Osteoblast (primary cell): ENCODE measurements at places on chromosomes 13 and 19. TPM values are rescaled to one million over a fixed set of nuclear protein-coding genes. Genes with fewer than 3 reads are reported as not detected.

GPR4 gene
- not detected in 2 replicates for total RNA-seq

DNA sequence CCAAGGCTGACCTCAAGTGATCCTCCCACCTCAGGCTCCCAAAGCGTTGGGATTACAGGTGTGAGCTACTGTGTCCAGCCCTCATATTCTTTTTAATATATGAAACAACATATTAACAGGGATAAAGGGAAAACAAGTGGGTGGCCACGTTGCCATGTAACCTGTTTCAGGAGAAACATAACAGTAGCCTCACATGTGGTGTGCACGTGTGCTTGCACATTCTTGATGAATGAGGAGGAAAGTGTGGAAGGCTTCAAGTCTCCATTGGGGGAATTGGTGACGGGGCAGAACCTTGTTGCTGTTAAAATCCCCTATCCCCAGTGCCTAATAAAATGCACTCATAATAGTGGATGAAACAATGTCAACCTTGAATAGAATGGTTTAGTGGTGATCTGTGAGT lies 202.3 kb downstream of the MTUS2 start:
- DNase-seq = no peak
- no peaks in the 10 kb centered on the region for H3K27me3 ChIP-seq
- H3K4me3 ChIP-seq = no peak overlapping the region
- no peaks in the 10 kb centered on the region for H3K36me3 ChIP-seq
- H3K4me1 ChIP-seq = no peaks in the 10 kb centered on the region

GRCh38 chr19:29770648-29771047 lies 41.1 kb upstream of the CCNE1 start:
- no peak overlapping the region for H3K4me3 ChIP-seq
- DNase-seq = no peak
- H3K4me1 ChIP-seq = no peaks in the 10 kb centered on the region
- H3K36me3 ChIP-seq = no peaks in the 10 kb centered on the region

DNA sequence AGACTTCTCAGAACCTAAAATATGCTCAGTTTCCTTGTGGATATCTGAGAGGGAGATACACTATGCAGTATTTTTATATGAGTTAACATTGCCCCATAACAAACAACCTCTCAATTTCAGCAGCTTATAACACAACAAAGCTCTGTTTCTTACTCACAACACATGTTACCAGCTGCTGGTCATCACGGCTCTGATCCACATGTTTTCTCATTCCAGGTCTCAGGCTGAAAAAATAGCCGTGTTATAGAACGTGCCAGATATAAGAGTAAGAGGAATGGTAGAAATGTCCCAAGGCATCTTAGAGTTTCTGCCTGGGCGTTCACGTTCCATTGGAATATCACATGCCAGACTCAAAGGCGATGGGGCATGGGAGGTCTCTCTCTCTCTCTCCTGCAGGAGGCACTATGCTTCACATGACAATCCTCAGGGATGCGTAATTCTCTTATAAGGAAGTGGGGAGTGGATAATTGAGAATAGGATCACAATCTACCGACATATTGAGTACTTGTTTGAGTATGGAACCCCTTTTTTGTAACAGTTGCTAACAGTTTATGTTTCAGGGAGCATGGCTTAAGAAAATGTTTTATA lies 246.6 kb downstream of the NHLRC3 start:
- peaks cover 9% of the 10 kb centered on the region for H3K27me3 ChIP-seq
- H3K4me3 ChIP-seq = no peak overlapping the region
- no peak for DNase-seq
- no peaks in the 10 kb centered on the region for H3K4me1 ChIP-seq
- no peaks in the 10 kb centered on the region for H3K36me3 ChIP-seq

DNA sequence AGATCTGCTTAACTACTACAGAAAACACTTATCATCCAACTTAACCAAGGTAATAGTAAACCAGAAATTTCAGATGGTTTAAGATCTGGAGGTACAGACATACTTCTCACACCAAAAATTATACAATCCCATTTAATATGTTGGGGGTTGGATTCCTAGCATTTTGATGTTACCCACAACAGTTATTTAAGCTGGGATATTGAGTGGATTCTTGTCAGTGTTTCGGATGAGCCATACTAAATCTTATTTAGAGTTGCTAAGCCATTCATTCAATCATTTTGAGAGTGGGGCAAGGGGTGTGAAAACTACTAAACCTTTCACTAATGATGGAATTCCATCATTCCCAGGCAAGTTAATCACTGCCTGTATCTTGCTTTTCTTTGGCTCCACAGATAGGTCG lies 40.6 kb downstream of the KATNAL1 start:
- H3K27ac ChIP-seq = no peak overlapping the region
- H3K27me3 ChIP-seq = no peaks in the 10 kb centered on the region
- H3K36me3 ChIP-seq = no peaks in the 10 kb centered on the region

DNA sequence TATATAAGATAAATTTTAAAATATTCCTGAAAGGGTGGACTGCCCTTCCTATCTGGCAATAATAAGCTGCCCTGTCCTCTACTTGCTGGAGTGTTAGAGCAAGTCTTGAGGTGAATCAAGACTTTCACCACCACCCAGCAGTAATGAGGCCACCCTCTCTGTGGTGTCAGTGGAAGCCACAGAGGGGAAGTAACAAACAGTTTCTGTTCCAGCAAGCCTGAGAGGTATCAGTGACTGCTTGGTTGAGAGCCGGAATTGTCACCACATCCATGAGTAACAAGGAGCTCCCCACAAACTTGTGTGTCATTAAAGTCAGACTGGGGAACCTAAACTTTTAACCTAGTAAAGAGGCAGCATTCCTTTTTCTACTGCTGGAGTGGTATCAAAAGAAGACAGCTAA lies 532.7 kb upstream of the SPRY2 start:
- no peaks in the 10 kb centered on the region for H3K4me1 ChIP-seq
- H3K27ac ChIP-seq = no peak overlapping the region
- DNase-seq = no peak
- no peak overlapping the region for H3K4me3 ChIP-seq
- H3K36me3 ChIP-seq = no peaks in the 10 kb centered on the region

DNA sequence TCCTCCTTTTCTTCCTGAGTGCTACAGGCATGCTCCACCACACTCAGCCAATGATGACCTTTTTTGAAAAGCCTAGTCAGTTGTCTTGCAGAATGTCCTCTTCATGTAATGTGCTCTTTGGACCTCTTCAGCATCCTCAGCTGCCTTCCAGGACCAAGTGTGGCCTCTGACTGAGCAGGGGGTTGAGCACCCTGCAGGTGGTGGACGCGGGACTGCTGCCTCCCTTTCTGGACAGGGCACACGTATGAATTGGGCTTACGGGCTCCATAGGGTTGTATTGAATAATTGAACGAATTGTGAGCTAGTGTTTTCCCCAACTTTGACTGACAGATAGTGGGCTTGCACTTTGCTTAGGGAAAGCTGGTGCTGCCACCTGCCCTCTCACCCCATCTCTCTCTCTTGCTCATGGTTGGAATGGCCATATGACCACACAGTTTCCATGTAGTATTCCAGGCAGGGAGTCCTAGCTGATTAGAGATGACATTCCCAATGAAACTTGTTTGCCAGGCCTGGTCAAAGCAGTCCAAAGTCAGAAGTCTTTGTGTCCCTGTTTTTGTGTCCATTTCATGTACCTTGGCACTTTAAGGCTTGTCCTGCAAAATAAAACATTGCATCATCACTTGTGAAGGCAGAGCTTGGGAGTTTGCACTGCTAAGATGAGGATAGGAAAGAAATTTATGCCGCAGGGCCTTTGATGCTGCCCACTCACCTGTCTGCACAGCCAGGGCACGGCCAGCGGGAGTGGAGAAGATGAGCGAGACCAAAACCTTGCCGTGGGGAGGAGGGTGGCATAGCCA lies 76.3 kb upstream of the NPAS1 start:
- no peak for DNase-seq
- H3K36me3 ChIP-seq = peaks cover 10% of the 10 kb centered on the region
- peak overlapping the region; percentile 96 for H3K27ac ChIP-seq
- H3K4me3 ChIP-seq = no peak overlapping the region
- no peaks in the 10 kb centered on the region for H3K27me3 ChIP-seq

DNA sequence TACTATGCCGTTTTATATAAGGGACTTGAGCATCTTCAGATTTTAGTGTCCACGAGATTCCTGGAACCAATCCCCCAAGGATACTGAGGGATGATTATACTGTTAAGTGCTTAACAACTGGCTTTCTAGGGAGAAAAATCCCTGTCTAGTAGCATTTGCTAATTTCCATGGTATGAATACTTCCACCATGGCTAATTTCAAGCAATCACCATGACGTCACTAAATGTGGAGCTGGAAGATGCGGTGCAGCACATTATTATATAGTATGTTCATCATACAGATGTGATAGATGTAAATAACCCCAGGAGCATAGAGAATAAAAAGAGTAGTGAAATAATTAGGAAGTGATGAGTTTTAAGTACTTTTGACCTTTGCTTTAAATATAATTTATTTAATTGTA lies 72.7 kb downstream of the SIAH3 start:
- H3K27me3 ChIP-seq = peaks cover 28% of the 10 kb centered on the region
- no peaks in the 10 kb centered on the region for H3K36me3 ChIP-seq
- no peak overlapping the region for H3K27ac ChIP-seq
- peaks cover under 1% of the 10 kb centered on the region for H3K4me1 ChIP-seq
- no peak overlapping the region for H3K4me3 ChIP-seq

SIGLEC5 gene
- total RNA-seq = under 0.01 TPM in 1 of 2 replicates, not detected in the other

IGFL4 gene
- total RNA-seq = not detected in 2 replicates

DNA sequence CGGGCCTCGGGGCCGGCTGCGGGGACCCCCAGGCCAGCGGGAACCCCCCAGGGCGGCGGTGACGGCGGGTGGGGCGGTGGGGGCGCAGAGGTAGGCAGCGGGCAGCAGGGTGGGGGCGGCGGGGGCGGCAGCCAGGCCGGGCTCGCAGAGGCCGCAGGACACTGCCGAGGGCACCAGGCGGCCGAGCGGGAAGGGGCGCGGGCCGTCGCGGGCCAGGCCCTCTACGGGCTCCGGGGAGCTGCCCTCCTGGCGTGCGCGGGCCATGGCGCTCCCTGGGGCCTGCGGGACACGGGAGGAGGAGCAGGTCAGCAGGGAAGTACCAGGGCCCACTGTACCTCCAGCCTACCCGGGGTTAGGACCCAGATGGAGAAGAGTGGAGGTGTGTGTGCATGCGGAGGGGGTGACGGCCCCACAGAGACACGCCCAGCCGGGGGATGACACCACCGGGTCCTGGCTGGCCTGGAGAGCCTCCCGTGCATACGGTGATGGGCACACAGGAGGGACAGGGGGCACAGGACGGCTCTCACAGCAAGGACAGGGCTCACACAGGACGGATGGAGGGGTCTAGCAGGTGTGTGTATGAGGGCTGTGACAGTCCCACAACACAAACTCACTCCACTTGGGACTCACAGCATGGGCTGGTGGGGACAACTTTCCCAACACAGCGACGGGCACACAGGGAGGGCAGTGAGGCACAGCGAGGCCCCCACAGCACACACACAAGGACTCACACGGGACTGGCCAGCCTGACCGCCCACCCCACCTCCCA lies 2.6 kb downstream of the BBC3 start:
- DNase-seq = peak; percentile 86
- H3K36me3 ChIP-seq = peaks cover 6% of the 10 kb centered on the region
- H3K27ac ChIP-seq = peak overlapping the region; percentile 80
- H3K4me1 ChIP-seq = peaks cover 54% of the 10 kb centered on the region
- no peaks in the 10 kb centered on the region for H3K27me3 ChIP-seq

TPM4 gene
- 1,233 and 1,325 TPM in 2 replicates for total RNA-seq

CELF5 gene
- not detected in 2 replicates for total RNA-seq

- no peak overlapping the region for H3K27ac ChIP-seq
- no peak overlapping the region for H3K4me3 ChIP-seq
- H3K4me1 ChIP-seq = no peaks in the 10 kb centered on the region
- DNase-seq = no peak
- H3K27me3 ChIP-seq = no peaks in the 10 kb centered on the region
- H3K36me3 ChIP-seq = peaks cover 38% of the 10 kb centered on the region
Measured at GRCh38 chr19:52307275-52307674, 10.3 kb downstream of the ZNF480 start.
